ENCODE measurements at places on chromosomes 5 and 9.

DNA sequence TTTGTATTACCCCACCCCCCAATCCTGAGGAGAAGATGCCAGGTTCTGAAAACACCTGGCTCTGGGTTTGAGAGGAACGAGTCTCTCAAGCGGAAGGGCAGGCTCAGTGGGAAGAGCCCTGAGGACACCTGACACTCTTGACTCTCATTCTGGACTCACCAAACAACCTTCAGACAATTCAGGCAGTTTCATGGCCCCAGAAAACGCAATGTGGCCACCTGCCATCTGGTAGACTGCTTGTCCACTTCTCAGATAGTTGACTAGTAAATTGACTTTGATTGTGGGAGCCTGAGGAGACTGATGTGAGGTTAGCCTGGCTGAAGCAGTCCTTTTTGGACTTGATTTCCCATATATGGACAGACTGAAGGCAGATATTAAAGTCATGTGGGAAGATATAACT lies 117.5 kb upstream of the FSTL4 start:
- no peak for DNase-seq

- DNase-seq, result no peak
Observed at GRCh38 chr5:19795218-19795617, 192.8 kb downstream of the CDH18 start.

DNA sequence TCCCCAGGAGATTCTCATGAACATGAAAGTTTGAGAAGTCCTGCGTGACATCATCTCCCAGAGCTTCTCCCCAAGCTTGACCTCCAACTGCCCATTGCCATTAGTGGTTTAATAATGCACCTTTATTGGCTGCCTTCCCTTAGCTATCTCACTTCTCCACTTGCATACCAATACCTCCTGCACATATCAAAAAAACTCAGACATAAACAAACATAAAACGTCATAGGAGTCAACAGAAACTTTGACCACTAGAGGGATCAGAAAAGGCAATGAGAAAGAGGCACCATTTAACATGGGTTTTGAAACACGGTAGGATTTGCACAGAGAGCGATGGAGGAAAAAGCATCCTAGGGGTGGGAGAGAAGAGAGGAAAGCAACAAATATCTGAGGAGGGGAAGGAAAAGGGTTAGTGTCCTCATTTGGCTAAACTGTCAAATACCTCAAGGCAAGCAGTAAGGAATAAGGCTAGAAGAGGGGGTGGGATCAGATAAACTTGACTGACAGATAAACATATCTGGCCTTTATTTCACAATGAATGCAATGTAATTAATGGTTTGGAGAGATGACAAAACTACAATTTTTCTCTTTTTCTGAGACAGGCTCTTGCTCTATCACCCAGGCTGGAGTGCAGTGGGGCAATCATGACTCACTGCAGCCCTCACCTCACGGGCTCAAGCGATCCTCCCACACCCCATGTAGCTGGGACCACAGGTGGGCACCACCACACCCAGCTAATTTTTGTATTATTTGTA lies 27.0 kb downstream of the GNAQ start:
- no peak for DNase-seq

GRCh38 chr9:131691969-131692611 lies 47.8 kb downstream of the RAPGEF1 start:
- DNase-seq, result no peak

DNA sequence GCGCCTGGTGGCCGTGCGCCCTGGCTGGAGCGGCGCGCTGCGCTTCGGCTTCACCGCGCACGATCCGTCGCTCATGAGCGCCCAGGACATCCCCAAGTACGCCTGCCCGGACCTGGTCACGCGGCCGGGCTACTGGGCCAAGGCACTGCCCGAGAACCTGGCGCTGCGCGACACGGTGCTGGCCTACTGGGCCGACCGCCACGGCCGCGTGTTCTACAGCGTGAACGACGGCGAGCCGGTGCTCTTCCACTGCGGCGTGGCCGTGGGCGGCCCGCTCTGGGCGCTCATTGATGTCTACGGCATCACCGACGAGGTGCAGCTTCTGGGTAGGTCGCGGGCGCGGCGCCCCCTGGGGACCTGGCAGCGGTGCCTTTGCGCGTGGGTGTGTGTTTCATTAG lies 28.9 kb downstream of the NEURL1B start:
- no peak for DNase-seq

DNA sequence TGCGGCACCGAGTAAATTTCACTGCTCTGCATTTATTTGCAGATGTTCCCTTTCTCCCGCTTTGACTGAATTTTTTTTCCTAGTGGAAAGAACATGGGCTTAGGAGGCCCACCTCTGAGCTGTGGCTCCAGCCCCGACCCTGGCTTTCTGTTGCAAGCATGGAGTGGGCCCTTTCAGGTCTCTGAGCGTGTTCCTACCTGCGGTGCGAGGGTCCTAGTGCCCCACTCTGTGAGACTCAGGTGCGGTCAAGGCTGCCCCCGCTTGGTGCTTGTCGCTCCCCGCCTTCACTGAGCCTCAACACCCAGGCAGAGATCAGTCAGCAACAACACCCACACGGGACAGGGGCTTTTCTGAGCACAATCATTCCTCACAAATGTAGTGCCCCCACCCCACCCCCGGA lies 32.0 kb downstream of the SLC6A3 start:
- DNase-seq, result no peak

GRCh38 chr5:39274398-39275085 lies 55.2 kb upstream of the FYB1 start:
- DNase-seq, result no peak

DNA sequence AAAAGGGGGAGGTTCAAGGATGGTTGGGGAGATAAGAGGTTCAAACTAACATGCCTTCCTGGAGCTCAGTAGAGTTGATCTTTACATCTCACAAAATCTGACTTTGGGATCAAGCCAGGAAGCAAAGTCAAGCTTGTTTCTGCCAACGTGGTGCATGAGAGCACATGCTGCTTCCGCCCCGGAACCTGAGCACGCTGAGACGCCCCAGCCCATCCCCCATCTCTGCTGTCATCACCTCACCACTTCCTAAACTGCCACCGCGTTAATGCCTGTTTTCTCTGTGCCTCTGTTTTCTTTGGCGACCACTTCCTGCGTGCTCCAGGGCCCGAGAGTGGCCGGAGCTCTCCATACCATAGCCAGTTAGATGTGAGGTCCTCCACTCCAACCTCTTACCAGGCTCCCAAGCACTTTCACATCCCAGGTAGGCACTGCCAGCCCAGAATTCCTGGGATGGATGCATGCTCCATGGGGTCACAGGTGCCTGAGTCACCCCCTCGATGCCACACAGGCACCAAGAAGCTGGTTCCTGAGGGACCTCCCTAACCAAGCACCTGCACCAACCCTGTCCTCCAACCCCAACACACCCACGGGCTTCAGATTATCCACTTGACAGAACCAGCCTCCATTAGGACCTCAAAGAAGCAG lies 31.2 kb upstream of the AFAP1L1 start:
- DNase-seq, result no peak

GRCh38 chr5:77367741-77368140 lies 124.4 kb downstream of the WDR41 start:
- no peak for DNase-seq

- no peak for DNase-seq
Observed at GRCh38 chr9:79970146-79970425, 398.3 kb downstream of the TLE4 start.

DNA sequence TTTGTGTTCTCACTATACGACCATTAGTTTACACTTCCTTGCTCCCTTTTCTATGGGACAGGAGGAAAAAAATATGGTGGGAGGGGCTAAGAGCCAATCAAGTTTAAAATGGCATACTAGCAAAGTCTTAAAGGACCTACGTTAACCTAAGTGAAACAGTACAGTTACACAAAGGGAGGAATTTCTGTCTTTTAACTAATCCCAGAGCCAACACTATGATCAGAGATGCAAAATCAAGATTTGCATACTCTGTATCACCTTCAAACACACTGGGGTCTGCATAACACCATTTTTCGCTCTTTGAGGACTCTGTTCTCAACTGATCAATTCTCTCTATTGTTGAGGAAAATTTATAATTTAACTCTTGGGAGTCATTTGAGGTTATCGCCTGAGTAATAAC lies 49.8 kb downstream of the ALDH1A1 start:
- DNase-seq, result no peak

- DNase-seq, result no peak
Observed at GRCh38 chr5:132365213-132365612, 4.3 kb upstream of the SLC22A5 start.

DNA sequence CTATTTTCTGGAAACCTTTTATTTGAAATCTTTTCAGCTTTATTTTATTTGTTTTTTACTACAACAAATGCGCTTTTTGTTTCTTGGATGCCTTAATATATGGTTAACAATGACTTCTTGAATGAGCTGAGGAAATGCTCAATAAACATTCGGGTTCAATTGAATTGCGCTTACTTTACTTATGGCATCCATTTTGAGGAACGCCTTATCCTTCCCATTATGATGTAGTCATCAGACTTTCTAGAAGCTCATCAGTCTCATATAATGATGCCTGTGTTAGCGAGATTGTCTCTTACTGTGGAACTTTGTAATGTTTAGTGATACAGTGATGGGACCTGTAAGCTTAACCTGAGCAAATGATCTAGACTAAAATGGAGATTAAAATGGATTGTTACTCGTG lies 916 bp downstream of the SHLD3 start:
- DNase-seq, result no peak

DNA sequence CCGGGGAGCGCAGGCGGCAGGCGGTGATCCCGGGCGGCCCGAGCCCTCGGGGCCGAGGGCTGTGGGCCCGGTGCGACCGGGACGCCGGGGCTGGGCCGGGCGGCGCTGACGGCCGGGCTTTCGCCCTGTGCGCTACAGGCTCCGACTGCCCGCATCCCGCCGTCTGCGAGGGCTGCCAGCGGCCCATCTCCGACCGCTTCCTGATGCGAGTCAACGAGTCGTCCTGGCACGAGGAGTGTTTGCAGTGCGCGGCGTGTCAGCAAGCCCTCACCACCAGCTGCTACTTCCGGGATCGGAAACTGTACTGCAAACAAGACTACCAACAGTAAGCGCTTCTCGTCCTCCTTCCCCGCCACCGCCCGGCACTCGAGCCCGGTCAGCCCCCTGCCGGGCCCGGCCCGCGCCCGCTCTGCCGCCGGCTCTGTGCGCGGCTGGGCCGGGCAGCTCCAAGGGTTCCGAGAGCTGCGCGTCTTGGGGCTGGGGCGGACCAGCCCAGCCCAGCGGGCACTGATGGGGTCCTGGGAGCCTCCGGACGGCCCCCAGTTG lies 1.6 kb downstream of the LMX1B start:
- peak; percentile 61 for DNase-seq

GRCh38 chr5:54785729-54786591 lies 199.4 kb downstream of the ESM1 start:
- DNase-seq, result no peak

DNA sequence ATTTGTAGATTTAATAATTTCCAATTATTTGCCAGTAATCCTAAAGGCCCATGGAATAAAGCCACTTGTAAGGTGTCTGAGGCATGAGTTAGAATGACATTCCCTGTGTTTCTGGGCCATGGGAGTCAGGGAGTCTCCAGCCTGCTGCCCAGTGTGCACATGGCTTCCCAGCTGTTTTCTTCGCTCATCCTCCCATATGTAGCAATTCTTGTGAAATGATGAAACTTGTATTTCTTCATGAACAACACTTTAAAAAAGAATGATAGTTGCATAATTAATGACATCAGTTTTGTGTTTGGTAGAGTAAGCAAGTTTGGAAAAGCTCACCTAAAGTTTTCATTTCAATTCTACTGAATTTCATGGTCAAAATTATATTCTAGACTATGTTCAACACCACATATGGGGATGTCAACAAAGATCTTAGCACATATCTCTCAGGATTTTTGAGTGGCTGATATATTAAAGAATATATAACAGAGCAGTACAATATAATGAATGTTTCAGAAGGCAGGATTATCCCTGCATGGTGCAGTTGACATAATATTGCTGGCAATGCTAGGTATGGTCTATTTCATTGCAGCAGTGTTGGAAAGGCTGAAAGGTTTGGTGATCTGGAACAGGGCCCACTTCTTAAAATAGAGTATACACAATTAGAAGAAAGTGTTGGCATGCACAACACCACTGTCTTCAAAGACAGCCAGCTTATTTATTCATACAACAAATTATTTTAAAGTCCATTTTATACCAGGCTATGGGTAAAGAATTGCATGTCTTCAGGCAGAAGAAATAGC lies 44.7 kb downstream of the GRIN3A start:
- no peak for DNase-seq

DNA sequence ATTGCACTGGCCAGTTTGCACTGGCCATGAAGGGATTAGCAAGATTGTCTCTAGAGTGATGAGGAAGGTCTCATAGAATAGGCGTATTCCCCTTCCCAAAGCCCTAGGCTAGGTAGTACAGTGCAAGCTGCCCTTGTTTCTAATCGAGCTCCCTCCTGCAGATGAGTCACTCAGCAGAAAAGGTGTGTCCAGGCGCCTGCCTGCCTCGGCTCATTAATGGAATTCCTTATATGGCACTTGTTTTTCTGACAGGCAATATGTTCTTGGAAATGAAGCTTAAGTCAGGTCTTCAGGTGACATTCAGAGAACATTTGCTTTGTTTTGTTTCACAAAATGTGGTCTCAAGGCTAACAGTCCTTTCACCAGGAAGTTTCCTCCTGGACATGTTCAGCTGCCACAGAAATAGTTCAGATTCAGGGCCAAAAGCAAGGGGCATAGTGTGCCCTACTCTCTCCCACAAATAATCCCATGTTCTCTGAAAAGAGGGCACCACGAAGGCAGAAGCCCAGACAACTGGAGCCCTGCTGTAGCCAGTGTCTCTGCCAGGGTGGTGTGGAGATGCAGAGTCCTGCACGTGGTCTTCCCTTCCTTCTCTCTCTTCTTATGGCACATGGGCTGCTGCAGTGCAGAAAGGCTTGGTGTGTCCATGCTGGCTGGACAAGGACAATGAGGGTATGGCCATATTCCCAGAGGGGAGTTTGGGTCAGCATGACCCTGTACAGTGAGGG lies 281.1 kb upstream of the MAP3K1 start:
- no peak for DNase-seq

DNA sequence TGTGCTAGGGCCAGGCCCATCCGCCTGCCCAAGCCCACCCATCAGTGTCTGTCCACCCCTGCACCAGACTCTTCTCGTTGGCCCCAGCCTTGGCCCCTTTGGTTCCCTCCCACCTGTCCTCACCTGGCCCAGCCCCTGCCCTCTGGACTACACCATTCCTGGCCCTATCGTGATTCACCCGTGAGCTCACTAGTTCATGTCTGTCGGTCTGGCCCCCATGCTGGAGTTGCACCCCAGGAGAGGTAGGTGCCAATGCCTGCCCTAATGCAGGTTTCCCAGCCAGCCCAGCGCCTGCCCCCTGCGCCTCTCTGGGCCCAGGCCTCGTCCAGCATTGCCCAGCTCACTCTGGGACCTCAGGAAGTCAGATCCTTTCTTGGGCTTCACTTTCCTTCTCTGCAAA lies 115.4 kb upstream of the LMX1B start:
- no peak for DNase-seq

DNA sequence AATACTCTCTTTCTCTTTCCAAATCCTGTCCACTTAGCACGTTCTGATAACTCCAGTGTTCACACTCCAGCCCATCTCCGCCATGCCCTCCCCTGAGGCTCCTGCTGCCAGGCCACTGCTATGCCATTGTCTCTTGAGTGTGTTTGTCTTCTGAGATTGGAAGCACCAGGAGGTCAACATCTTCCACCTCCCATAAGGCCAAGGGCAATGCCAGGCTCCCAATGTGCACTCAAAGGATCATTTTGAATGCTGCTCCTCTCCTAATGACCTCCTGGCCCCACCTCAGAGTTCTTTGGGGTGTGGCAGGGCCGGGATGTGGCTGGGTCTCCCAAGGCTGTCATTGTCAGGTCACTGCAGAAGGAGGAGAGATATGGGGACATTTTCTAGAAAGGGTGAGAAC lies 19.5 kb downstream of the IGIP start:
- DNase-seq, result no peak
